ENCODE measurements at places on chromosomes 13 and 19.

GRCh38 chr13:24271231-24271600 lies 38.2 kb upstream of the C1QTNF9 start:
- no peak for DNase-seq

- no peak for DNase-seq
Measured at GRCh38 chr19:34847393-34847792, 74.4 kb upstream of the ZNF599 start.

- no peak for DNase-seq
Measured at GRCh38 chr13:30466358-30466714, 600 bp upstream of the HMGB1 start.

GRCh38 chr13:44762911-44763310 lies 186.8 kb upstream of the TSC22D1 start:
- no peak for DNase-seq

GRCh38 chr13:48403913-48404312 lies 9.0 kb downstream of the LPAR6 start:
- no peak for DNase-seq

GRCh38 chr13:23628250-23628649 lies 58.0 kb downstream of the TNFRSF19 start:
- no peak for DNase-seq

- DNase-seq = no peak
Measured at GRCh38 chr19:41932259-41932719, 4.0 kb upstream of the ERFL start.

- DNase-seq = peak; percentile 48
Measured at GRCh38 chr19:35352448-35353304, 5.0 kb downstream of the FFAR1 start.

- no peak for DNase-seq
Measured at GRCh38 chr13:106063591-106064313, 471.7 kb downstream of the EFNB2 start.

GRCh38 chr13:45231305-45231704 lies 30.5 kb upstream of the KCTD4 start:
- DNase-seq = no peak

- no peak for DNase-seq
Measured at GRCh38 chr13:107211073-107211472, 643.1 kb upstream of the ARGLU1 start.

GRCh38 chr19:30024091-30024490 lies 82.1 kb downstream of the URI1 start:
- no peak for DNase-seq

DNA sequence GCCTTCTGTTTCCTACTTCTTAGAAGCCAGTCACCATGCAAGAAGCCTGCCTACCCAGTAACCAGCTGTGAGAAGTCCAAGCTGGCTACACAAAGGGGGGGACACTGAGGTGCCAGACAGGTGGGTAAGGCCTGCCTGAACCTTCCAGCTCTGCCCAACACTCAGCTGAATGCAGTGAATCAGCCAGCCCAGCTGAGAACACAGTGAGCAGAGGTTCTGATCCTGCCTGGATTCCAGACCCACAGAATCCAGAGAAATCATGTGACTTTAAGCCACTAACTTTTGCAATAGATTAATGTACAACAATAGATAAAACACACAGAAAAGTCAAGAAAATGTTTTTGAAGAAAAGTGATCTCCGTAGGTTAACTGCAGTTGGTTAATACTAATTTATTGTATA lies 151.7 kb downstream of the EFNB2 start:
- no peak for DNase-seq

DNA sequence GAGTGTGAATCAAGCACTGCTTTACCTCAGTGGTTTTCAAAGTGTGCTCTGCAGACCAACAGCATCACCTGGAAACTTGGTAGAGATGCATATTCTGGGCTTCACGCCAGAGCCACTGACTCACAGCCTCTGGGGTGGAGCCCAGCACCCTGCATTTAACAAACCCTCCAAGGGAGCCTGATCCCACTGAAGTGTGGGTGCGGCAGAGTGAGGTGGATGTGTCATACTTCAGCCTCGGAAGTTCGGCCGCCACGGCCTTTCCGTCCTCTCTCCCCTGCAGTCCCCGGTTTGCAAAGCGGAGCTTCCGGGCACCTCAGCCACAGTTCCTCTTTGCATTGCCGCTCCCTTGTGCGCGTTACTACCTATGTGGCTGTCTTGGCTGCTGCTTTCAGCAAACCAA lies 33.3 kb upstream of the MICU2 start:
- no peak for DNase-seq

DNA sequence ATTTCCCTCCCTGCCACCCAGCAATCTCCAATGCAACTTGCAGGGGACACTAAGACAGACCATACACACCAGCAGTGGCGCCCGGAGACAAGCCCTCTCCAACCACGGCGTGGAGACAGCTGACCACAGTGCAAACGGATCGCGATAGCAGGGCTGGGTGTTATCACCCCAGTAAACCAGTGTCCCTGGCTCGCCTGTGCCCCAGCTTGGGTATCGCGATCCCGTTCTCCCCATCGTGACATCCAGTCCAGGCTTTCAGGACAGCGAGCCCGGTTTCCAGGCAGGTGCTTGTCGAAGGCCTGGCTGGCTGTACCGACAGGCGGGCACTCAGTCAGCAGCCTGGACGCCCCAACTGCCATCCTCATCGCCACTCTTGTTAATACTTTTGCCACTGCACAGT lies 20.7 kb upstream of the NANOS2 start:
- no peak for DNase-seq

GRCh38 chr13:32134241-32135055 lies 102.9 kb downstream of the FRY start:
- DNase-seq = no peak

- peak; percentile 48 for DNase-seq
Measured at GRCh38 chr19:18612772-18613588, at the start of gene TMEM59L. Gene TMEM59L, plus strand, starts transcription at chr19:18612870. Its CDS starts 89 bp downstream, at chr19:18612959.

- DNase-seq = peak; percentile 18
Measured at GRCh38 chr13:44259045-44260027, 114.3 kb upstream of the SERP2 start.

DNA sequence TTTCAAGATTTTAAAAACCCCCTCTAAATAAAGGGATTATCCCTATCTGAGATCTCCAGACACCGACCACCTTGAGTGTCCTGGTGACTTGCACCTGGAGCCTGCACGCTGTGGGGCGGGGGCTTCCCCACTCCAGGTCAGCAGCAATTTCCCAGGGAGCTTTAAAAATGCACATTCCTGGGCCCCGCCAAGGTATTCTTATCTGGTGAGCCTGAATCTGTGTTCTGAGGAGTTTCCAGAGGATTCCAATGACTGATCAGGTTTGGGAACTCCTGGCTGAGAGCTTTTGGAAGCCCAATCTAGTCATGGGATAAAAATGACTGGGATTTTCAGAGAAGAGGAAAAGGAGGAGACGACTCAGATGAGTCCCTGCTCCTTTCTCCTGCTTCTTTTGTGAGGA lies 66.1 kb downstream of the FGF9 start:
- DNase-seq = no peak

- DNase-seq = no peak
Measured at GRCh38 chr19:46944918-46945628, 74.6 kb upstream of the NPAS1 start.

DNA sequence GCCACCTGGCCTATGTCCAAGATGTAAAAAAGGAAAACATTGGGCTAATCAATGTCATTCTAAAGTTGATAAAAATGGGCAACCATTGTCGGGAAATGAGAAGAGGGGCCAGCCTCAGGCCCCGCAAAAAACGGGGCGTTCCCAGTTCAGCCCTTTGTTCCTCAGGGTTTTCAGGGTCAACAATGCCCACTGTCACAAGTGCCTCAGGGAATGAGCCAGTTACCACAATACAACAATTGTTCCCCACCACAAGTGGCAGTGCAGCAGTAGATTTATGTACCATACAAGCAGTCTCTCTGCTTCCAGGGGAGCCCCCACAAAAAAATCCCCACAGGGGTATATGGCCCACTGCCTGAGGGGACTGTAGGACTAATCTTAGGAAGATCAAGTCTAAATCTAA lies 112.5 kb downstream of the ZNF486 start:
- no peak for DNase-seq
